H7 (cell line): ENCODE measurements at places on chromosomes 16 and 17. TPM values are rescaled to one million over a fixed set of nuclear protein-coding genes. Genes with fewer than 3 reads are reported as not detected.

DNA sequence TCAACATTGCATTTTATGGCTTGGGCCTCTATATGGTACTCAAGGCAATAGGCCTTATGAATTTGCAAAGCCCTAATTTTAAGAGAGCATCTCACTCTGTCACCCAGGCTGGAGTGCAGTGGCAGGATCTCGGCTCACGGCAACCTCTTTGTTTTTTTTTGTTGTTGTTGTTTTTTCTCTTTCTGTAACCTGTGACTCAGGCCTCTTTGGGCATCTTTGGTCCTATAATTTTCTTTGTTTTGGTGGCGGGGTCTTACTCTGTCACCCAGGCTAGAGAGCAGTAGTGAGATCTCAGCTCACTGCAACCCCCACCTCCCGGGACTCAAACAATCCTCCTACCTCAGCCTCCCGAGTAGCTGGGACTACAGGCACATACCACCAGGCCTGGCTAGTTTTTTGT lies 21.8 kb upstream of the HERPUD1 start:
- DNase-seq, result no peak

The LRRC46 gene
- total RNA-seq, result 0.21 and 0.30 TPM in 2 replicates

The WNT9B gene
- 0.48 and 0.83 TPM in 2 replicates for total RNA-seq

- no peak for DNase-seq
Observed at GRCh38 chr16:19437280-19437679, 19.6 kb downstream of the TMC5 start.

The PITPNM3 gene
- total RNA-seq, result 0.97 and 2.8 TPM in 2 replicates

GRCh38 chr16:54174750-54175149 lies 111.8 kb downstream of the IRX3 start:
- DNase-seq, result no peak

The GDPD3 gene
- 0.31 and 1.8 TPM in 2 replicates for total RNA-seq
